ENCODE measurements at places on chromosomes 2 and 18. TPM values are rescaled to one million over a fixed set of nuclear protein-coding genes. Genes with fewer than 3 reads are reported as not detected.

The GTF2A1L gene
- not detected for total RNA-seq

The CRYGA gene
- not detected for total RNA-seq

The UGT1A10 gene
- total RNA-seq = not detected

- no peak overlapping the region for H3K27ac ChIP-seq
- peaks cover 53% of the 10 kb centered on the region for H3K4me1 ChIP-seq
- no peak overlapping the region for H3K4me3 ChIP-seq
- H3K36me3 ChIP-seq = no peaks in the 10 kb centered on the region
- no peak for DNase-seq
- no peaks in the 10 kb centered on the region for H3K27me3 ChIP-seq
Measured at GRCh38 chr18:31243740-31244512, 74.0 kb upstream of the DSG1 start.

GRCh38 chr18:75896865-75897264, 469.4 kb upstream of the SMIM21 start:
- no peaks in the 10 kb centered on the region for H3K4me1 ChIP-seq
- H3K27ac ChIP-seq = no peak overlapping the region
- no peak overlapping the region for H3K4me3 ChIP-seq
- DNase-seq = no peak
- peaks cover 7% of the 10 kb centered on the region for H3K27me3 ChIP-seq

DNA sequence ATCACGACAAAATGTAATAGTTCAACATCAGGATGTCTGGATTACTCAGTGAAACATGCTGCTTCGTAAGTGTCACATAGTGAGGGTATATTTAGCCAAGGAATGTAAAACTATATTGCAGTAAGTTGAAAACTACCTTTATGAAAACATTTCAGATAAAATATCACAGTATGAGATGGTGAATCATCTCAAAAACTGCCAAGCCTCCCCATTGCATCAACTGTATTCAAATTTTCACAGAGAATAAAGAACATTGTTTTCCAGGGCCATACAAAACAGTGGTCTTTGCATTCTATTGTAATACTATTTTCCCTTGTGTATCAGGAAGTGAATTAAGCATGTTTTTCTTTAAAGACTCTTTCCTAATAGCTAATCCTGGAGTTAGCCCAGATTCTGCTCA, 47.6 kb upstream of the MSTN start:
- no peak for DNase-seq
- no peak overlapping the region for H3K4me3 ChIP-seq
- H3K4me1 ChIP-seq = no peaks in the 10 kb centered on the region
- no peaks in the 10 kb centered on the region for H3K36me3 ChIP-seq

- 0 out of 2 replicates have a peak, but pooled peaks cover 3% of the 10 kb centered on the region for H3K27me3 ChIP-seq
- no peak overlapping the region for H3K4me3 ChIP-seq
- DNase-seq = no peak
Measured at GRCh38 chr2:49177194-49177593, 22.9 kb upstream of the FSHR start.
